ENCODE measurements at places on chromosomes 3 and 15. TPM values are rescaled to one million over a fixed set of nuclear protein-coding genes. Genes with fewer than 3 reads are reported as not detected.

The ACTRT3 gene
- 12.8 TPM for polyA plus RNA-seq

The RASGRP1 gene
- polyA plus RNA-seq: 2.9 TPM

The FEZF2 gene
- polyA plus RNA-seq: not detected

The GOLGA8Q gene
- 1.4 TPM for polyA plus RNA-seq

The SCN11A gene
- polyA plus RNA-seq: 1.1 TPM

The MOBP gene
- 0.10 TPM for polyA plus RNA-seq

The APBA2 gene
- 3.5 TPM for polyA plus RNA-seq

The MUSTN1 gene
- polyA plus RNA-seq: 2.8 TPM

The CHAC1 gene
- polyA plus RNA-seq: 1.4 TPM

The NPAP1 gene
- polyA plus RNA-seq: 0.36 TPM

The LMCD1 gene
- polyA plus RNA-seq: 14.4 TPM

The EIF1B gene
- 114 TPM for polyA plus RNA-seq

The LRRC3B gene
- 3.2 TPM for polyA plus RNA-seq

The ISG20 gene
- 4.9 TPM for polyA plus RNA-seq

The GHSR gene
- not detected for polyA plus RNA-seq

The NAALADL2 gene
- polyA plus RNA-seq: 6.5 TPM

The DUOX1 gene
- polyA plus RNA-seq: 2.6 TPM

The CCR1 gene
- polyA plus RNA-seq: 3.4 TPM
